ENCODE measurements at places on chromosomes 2 and 18.

DNA sequence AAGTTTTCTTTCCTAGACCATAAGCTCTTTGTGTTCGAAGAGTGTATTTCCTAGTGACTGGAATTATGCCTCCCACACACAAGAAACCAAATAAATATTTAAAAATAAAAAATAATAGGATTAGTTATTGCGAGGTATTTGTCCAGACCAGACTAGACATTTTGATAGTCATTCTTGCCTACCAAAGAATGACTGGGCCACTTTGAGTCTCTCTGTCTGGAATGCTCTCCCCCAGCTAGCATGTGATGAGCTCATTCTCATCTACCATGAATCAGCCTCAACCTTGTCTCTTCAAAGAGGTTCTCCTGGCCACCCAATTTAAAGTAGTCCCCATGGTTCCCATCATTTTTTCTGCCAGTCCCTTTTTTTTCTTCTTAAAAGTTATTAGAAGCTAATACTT is 13.9 kb upstream of the DSC1 start:
- no peak for DNase-seq

- no peak for DNase-seq
Measured at GRCh38 chr2:151729837-151730236, 4.4 kb downstream of the NEB start.

DNA sequence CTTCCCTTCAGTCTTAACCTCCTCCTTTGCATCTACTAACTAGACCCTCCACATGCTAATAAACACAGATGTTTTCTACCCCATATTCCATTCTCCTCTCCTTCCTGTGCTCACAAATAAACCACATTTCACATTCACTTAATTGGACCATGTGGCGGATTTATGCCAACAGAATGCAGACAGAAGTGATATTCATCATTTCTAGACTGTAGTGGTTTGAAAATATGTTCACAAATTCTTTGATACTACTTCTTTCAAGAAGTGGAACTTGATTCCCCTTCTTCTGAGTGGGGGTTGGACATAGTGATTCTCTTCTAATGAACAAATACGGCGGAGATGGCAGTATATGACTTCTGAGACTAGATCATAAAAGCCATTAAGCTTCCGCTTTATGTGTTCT is 73.5 kb upstream of the SPTBN1 start:
- no peak for DNase-seq

- no peak for DNase-seq
Measured at GRCh38 chr2:149115781-149116180, 77.3 kb downstream of the LYPD6B start.

GRCh38 chr2:233446606-233447305 is 92.5 kb downstream of the DGKD start:
- DNase-seq = no peak

- DNase-seq = no peak
Measured at GRCh38 chr2:240932001-240932723, 26.0 kb downstream of the CROCC2 start.

- no peak for DNase-seq
Measured at GRCh38 chr2:32768387-32769174, 140.7 kb downstream of the TTC27 start.

- DNase-seq = no peak
Measured at GRCh38 chr18:26710470-26711096, 154.9 kb downstream of the AQP4 start.

GRCh38 chr18:63058521-63058920 is 261.0 kb downstream of the BCL2 start:
- no peak for DNase-seq

GRCh38 chr18:34709104-34709503 is 994 bp upstream of the DTNA start:
- no peak for DNase-seq

- DNase-seq = no peak
Measured at GRCh38 chr18:2805970-2806943, 40.5 kb upstream of the EMILIN2 start.

- no peak for DNase-seq
Measured at GRCh38 chr18:6744816-6745455, 15.4 kb downstream of the ARHGAP28 start.

GRCh38 chr2:151344906-151345305 is 12.5 kb upstream of the TNFAIP6 start:
- no peak for DNase-seq

DNA sequence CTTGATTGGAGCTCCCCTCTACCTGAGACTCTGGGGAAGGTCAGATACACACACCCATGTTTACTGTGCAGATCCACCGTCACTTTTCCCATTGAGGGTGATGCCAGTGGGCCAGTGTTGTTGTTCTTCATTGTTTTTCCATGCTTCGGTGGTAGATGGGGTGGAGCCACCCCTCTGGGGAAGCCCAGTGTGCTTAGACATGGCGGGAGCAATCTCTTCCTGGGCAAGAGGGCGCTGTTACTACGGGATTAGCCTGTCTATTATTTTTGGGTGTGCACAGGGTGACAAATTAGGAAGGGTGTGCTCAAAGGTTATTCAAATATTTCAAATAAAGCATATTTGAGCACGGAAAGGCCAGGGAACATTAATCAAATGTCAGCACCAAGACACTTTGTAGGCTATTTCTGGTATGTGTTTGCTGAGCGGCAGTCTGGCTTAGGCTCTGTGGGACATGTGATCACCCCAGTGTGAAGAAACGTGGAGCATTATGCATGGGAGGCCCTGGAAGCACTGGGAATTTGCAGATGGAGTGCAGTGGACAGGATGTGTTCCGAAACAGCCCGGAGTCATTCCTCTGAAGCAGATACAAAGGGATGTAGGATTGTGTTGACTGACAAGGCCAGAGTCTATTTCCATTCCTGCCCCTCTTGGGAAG is 34.8 kb upstream of the SMIM21 start:
- no peak for DNase-seq

- peak; percentile 70 for DNase-seq
Measured at GRCh38 chr2:44362207-44363015, 664 bp downstream of the CAMKMT start.

GRCh38 chr2:136399667-136400289 is 281.8 kb upstream of the CXCR4 start:
- DNase-seq = no peak

- DNase-seq = no peak
Measured at GRCh38 chr2:85435220-85435958, 16.9 kb downstream of the SH2D6 start.

DNA sequence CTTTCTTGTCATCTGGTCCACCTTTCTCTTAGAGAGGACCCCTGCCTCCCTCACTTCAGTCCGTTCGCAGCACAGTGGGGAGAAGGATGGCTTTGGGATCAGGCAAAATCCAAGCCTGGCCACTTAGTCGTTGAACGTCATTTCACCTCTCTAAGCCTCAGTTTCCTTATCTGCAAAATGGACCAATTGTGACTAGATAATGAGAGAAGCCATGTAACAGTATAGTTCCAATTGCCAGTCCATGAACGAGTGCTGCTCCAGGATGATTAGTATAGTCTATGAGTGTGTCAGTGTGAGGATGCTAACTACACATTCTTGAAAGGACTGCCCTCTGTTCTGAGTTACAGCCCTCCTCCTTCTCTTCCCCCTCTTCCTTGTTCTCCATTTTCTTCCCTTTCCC is 1.1 kb downstream of the INHA start:
- no peak for DNase-seq

GRCh38 chr18:72973841-72974240 is 106.1 kb upstream of the NETO1 start:
- no peak for DNase-seq

GRCh38 chr18:11324956-11325882 is 175.8 kb upstream of the PIEZO2 start:
- DNase-seq = no peak

- peak; percentile 29 for DNase-seq
Measured at GRCh38 chr2:15838481-15839090, 101.8 kb upstream of the MYCN start.

DNA sequence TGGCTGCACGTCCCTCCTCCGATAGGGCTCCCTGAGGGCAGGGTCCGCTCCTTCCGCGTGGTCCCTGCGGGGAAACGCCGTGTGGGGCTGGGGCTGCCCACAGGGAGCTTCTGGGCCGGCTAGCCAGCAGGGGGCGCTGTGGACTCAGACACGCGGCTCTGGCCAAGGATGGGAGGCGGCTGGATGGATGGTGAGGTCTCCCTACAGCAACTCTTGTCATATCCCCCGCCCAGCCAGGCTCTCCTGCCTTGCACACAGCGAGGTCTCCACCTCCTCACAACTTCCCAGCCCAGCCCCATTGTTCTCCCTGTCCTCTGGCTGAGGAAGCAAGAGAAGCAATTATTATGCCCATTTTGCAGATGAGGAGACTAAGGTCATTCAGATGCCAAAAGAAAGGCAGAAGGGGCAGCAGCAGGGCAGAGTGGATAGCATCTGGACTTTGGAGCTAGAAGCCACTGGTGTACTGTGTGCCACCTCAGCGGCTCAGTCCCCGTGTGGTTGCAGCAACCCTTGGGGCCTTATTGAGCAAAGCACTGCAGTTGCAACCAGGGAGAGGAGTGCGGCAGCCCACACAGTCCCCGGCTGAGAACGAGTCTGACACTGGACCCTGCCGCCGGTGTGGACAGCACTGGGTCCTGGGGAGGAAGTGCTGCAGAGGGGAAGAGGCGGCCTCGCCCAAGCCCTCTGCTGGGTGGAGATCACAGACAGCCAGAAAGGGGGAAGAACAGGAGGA is 99.0 kb downstream of the ZFP36L2 start:
- DNase-seq = no peak

DNA sequence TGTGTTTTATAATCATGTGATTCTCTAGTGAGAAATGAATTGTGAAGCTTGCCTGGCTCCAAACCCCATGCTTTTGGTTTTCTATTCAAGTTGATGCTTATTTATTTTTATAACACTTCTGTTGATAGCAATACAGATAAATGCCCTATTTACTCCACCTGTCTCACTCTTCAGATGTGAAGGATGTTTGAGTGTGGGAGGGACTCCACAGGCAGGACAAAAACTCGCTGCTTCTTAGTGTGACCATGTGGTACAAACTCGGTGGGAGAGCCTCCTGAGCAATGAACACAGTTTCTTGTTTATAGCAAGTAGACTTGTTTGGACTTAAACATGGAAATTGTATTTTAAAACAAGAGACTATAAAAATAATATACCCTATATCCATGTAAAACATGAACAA is 219.7 kb downstream of the GULP1 start:
- no peak for DNase-seq

DNA sequence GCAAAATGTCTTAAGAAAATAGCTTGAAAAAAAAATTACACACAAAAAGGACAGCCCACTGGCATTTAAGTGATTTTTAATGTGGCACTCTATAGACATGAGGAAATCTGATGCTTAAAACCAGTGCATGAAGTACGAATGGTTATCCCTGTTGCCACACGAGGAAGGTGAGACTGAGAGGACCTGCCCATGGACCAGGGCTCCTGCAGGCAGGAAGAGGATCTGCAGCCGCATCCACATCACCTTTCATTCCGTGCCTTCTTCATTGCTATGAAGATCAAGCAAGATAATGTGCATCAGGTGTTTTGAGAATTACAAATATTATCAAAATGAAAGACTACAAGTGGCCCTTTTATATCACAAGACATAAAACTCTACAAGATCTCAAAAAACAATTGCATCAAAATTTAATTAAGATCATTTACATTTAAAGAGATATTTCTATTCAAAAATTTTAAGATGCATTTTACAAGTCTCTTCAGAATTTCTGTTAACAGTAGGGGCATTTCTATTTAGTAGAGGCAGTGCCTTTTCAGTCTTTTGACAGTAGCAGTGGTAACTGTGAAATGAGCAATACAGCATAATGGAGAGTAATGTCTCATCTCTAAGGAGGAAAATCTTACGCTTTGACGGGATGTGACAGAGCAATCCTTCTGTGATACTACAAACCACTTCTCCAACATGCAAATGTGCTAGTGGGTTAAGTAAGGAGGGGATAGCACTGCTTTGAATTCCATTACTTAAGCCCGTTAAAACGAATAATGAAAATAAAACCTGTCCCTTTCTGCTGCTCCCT is 83.4 kb downstream of the SLC5A7 start:
- no peak for DNase-seq

- no peak for DNase-seq
Measured at GRCh38 chr2:150591496-150592285, 104.2 kb upstream of the RND3 start.

- no peak for DNase-seq
Measured at GRCh38 chr2:193219413-193219812, 1024.7 kb upstream of the TMEFF2 start.

- DNase-seq = no peak
Measured at GRCh38 chr2:68643874-68644485, 601 bp downstream of the PROKR1 start.

DNA sequence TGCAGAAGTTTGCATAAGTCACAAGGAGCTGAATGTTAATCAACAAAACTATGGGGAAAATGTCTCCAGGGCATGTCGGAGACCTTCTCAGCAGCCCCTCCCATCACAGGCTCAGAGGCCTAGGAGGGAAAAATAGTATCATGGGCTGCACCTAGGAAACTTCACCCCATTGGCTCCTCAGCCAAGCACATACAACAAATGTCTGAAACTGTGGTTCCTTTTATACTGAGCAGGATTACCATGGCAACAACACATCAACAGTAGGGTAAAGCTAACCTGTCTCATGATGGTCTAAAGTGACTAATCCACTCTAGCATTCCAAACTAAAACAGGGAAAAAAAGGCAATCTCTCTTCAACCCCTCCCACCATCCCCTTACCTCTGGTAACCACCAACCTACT is 3.2 kb upstream of the NEMP2 start:
- no peak for DNase-seq

DNA sequence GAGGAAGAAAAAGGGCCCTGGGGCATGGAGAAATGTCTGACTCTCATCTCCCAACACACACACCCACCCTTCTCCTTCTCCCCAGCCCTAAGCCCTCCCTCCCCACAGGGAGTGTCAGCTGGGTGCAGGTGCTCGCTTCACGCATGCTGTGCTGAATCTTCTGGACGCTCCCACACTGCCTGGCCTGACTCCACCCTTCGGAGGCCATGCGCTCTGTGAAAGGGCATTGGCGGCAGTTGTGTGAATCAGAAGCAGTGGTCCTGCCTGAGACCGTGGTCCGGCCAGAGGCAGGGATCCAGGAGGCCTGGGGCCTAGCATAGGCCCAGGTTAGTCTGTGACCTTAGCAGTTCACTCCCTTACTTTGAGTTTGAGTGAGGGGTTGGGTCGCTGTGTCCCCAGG is 57.1 kb downstream of the LONRF2 start:
- DNase-seq = no peak

DNA sequence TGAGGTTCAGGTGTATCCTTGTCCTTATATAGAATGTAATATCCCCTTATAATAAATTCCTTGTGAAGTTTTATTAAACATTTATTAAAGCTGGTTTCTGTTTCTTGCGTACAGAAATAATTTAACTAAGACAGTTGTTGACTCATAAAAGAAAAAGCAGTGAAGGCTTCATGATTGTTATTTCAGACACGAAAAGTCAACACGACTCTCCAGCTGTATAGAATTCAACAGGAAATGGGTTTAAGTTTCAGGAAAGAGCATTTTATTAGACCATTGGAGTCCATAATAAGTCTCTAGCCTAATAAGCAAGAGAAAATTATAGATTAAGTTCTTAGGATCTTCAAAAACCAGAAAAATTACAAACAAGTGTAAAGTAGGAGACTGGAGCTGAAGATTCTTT is 62.2 kb downstream of the KCNE4 start:
- DNase-seq = no peak

GRCh38 chr2:83826577-83826976 is 632.5 kb downstream of the SUCLG1 start:
- DNase-seq = no peak

Measured in large intestine (tissue), 12 donors.